ENCODE measurements at places on chromosomes 2 and 18.

DNA sequence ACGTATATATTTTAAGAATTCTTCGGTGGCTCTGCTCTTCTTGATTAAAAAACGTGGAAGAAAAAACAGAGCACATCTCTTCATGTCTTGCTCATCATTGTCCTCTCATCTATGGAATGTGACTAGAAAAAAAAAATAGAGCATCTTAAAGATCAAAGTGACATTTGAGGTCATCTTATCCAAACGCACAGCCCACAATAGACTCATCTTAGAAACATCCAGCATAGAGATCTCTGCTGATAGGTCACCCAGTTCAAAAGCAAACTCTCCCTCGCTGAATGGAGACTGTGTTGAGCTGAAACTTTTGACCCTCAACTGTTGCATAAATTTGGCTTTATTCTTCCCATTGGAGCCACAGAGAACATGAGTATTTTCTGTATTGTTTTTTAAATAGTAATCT, 65.2 kb downstream of the CMPK2 start:
- no peak for DNase-seq
- no peak overlapping the region for H3K27ac ChIP-seq
- peaks cover 3% of the 10 kb centered on the region for H3K36me3 ChIP-seq
- H3K27me3 ChIP-seq, result peaks cover 70% of the 10 kb centered on the region

DNA sequence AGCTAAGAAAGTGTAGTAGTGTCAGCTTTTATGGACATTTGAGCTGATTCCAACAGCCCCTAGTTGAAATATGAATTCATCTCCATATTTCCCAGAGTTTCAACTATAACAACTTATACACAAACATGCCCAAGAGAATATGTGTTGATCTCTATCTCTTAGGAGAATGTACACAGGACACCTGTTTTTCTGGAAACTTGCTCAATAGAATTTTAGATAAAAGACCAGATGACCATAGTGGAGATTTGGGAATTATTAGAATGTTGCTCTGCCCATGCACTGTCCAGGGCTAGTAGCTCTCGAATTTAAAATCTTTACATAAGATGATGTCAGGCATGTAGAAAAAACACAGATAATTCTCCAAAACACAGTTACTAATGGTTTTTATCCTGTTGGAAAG, 162.3 kb upstream of the VRK2 start:
- peaks cover 5% of the 10 kb centered on the region for H3K4me1 ChIP-seq
- H3K27ac ChIP-seq, result no peak overlapping the region
- no peak overlapping the region for H3K4me3 ChIP-seq
- DNase-seq, result no peak
- no peaks in the 10 kb centered on the region for H3K36me3 ChIP-seq

DNA sequence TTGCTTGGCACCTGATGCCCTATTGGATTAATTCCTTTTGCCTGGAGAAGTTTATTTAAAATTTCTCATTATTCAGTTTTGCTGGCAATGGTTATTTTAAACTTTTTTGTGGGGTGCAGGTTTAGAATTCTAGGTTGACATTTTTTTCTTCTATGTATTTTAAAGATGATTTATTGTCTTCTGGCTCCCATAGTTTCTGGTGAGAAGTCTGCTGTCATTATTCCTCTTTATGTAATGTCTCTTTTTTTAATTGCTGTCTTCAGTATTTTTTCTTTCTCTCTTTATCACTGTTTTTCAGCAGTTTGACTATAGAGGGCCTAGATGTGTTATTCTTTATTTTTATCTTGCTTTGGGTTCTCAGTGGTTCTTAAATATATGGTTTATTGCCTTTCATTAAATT, 182.2 kb upstream of the STON1 start:
- no peak for DNase-seq
- H3K36me3 ChIP-seq, result peaks cover 39% of the 10 kb centered on the region
- no peaks in the 10 kb centered on the region for H3K27me3 ChIP-seq
- no peak overlapping the region for H3K4me3 ChIP-seq
- H3K27ac ChIP-seq, result no peak overlapping the region
- H3K4me1 ChIP-seq, result peaks cover 65% of the 10 kb centered on the region

- no peaks in the 10 kb centered on the region for H3K4me1 ChIP-seq
- no peak overlapping the region for H3K27ac ChIP-seq
- no peak overlapping the region for H3K4me3 ChIP-seq
- H3K36me3 ChIP-seq, result no peaks in the 10 kb centered on the region
- no peaks in the 10 kb centered on the region for H3K27me3 ChIP-seq
Observed at GRCh38 chr2:194205568-194206227, 1451.3 kb upstream of the SLC39A10 start.

GRCh38 chr2:142673836-142674235, 203.6 kb upstream of the KYNU start:
- no peak overlapping the region for H3K4me3 ChIP-seq
- no peaks in the 10 kb centered on the region for H3K27me3 ChIP-seq
- H3K27ac ChIP-seq, result no peak overlapping the region
- no peak for DNase-seq
- H3K4me1 ChIP-seq, result no peaks in the 10 kb centered on the region
- no peaks in the 10 kb centered on the region for H3K36me3 ChIP-seq

- H3K27ac ChIP-seq, result no peak overlapping the region
- no peak for DNase-seq
- H3K4me3 ChIP-seq, result no peak overlapping the region
- H3K4me1 ChIP-seq, result no peaks in the 10 kb centered on the region
- H3K27me3 ChIP-seq, result no peaks in the 10 kb centered on the region
- no peaks in the 10 kb centered on the region for H3K36me3 ChIP-seq
Observed at GRCh38 chr2:164868563-164869419, 27.2 kb upstream of the COBLL1 start.

DNA sequence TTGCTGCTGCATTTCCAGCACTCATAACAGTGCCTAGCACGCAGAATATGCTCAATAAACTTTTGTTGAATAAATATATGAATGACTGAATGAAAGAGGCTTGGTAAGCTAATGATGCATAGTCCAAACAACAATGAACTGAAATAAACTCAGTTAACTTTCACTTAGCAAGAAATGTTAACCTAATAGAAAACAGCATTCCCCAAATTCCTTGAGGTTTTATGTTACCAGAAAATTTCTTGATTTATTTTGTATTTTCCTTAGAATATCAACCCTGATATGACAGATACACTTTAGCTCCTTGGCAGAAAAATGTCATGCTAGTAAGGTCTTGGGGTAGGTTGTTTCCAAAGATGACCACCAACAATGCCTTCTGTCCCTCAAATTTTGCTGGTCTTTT, 217.4 kb downstream of the KCNE4 start:
- no peak overlapping the region for H3K27ac ChIP-seq
- no peaks in the 10 kb centered on the region for H3K36me3 ChIP-seq
- H3K4me3 ChIP-seq, result no peak overlapping the region
- no peak for DNase-seq
- H3K27me3 ChIP-seq, result no peaks in the 10 kb centered on the region
- no peaks in the 10 kb centered on the region for H3K4me1 ChIP-seq

DNA sequence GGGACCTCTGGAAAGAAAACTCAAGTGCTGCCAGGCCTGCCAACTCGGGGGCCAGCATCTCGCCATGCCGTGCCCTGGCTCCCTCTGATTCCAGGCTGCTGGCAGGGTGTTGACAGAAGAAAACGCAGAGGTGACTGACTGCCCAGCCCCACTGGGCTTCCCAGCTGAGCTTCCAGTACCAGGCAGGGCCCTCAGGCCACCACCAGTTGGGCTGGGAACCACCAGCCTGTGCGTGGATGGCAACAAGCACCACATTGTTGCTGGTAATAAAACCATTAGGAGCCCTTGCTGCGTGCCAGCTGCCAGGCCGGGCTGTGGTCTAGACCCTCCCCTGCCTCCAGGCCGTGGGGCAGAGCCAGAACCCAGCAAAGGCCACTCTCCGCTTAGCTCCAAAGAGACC, 9.2 kb downstream of the DNMT3A start:
- peaks cover 56% of the 10 kb centered on the region for H3K4me1 ChIP-seq
- no peak overlapping the region for H3K27ac ChIP-seq
- peaks cover 7% of the 10 kb centered on the region for H3K36me3 ChIP-seq

GRCh38 chr18:46560671-46561045, 96.4 kb downstream of the LOXHD1 start:
- DNase-seq, result no peak
- no peaks in the 10 kb centered on the region for H3K36me3 ChIP-seq
- no peaks in the 10 kb centered on the region for H3K4me1 ChIP-seq
- H3K27me3 ChIP-seq, result peaks cover 63% of the 10 kb centered on the region
- no peak overlapping the region for H3K27ac ChIP-seq

DNA sequence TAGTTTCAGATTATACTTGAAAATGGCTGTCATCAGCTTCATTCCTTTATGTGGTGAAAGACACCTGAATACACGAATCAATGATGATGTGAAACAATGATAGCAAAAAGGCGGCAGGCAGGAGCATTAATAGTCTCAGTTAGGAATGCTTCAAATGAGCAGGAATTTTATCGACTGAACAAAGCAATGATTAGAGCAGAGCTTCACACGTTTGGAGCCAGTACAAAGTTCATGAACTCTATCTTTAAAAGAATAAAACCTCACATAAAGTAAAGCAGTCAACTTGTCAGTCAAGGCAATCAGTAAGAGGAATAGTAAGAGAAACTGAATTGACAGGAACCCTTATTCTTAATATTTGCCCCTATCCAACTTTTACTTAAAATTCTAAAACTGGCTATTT, 78.4 kb upstream of the SERTAD2 start:
- no peak overlapping the region for H3K4me3 ChIP-seq
- H3K36me3 ChIP-seq, result no peaks in the 10 kb centered on the region
- no peak for DNase-seq
- H3K27ac ChIP-seq, result peak overlapping the region; percentile 97

DNA sequence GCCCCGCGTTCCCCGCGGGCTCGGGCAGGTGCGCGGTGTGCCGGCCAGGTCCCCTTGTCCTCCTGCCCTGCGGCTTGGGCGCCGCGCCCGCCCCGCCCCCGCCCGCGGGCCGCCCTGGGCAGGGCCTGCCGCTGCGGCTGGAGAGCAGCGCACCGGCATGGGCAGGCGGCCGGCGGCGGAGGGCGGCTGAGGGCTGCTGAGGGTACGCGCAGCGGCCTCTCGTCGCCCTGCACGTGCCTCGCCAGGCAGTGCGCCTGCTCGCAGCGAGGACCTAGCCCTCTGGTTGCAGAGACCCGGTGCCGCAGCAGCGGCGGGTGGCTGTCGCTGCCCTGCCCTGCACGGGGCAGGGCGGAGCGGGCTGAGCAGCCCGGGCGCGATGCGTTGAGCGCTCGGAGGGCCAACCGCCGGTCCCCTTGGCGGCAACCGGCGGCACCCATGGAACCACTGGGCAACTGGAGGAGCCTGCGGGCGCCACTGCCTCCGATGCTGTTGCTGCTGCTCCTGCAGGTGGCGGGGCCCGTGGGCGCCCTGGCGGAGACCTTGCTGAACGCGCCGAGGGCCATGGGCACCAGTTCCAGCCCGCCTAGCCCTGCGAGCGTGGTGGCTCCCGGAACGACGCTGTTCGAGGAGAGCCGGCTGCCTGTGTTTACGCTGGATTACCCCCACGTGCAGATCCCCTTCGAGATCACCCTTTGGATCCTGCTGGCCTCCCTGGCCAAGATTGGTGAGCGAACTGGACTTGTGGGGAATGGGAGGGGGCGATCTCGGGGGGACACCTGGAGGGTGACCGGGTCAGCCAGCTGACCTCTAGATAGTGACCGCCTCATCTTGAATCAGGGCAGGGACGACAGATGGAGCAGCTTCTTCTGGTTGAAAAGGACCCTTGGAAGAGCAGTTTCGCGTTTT, at the start of gene SLC9A2:
SLC9A2 (plus strand) TSS at position 140 of the 906 bp plus-strand sequence; CDS start at position 436, 296 bp downstream.
- H3K36me3 ChIP-seq, result no peaks in the 10 kb centered on the region
- DNase-seq, result no peak
- peaks cover 73% of the 10 kb centered on the region for H3K27me3 ChIP-seq
- H3K4me3 ChIP-seq, result peak within 1 kb of the TSS; percentile 76
- peaks cover 11% of the 10 kb centered on the region for H3K4me1 ChIP-seq

- H3K27me3 ChIP-seq, result no peaks in the 10 kb centered on the region
- peaks cover 51% of the 10 kb centered on the region for H3K4me1 ChIP-seq
- peak overlapping the region; percentile 95 for H3K4me3 ChIP-seq
Observed at GRCh38 chr2:136116813-136117390, 1.0 kb downstream of the CXCR4 start.

DNA sequence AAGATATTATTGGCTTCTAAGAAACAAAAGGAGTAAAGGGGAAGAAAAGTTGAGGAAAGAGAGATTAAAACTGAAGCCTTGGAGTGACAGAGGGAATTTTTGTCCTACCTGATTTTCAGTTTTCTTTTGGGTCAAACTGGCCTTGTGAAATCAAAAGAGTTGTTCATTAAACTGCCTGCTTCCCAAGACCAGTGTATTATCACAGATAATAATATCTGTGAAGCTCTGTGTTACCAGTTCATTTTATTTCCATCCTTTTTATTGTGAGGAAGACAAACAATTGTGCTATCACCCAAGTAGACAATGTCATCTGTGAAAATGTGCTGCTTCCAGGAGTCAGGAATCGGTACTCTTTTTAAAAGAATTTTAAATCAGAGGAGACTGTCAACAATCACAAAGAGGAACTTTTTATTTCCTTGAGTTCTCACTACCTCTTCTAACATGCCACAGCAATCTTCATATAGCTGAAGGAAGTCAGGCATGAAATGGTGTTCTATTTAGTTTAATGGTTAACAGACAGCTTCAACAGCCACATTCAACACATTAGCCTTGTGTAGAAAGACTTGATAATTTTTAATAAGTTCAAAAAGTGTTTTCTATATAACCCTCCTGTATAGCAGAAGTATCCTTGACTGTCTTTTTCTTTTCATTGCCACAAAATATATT, 554.8 kb downstream of the PIK3C3 start:
- DNase-seq, result no peak
- H3K4me3 ChIP-seq, result no peak overlapping the region
- H3K27ac ChIP-seq, result no peak overlapping the region
- H3K36me3 ChIP-seq, result no peaks in the 10 kb centered on the region
- no peaks in the 10 kb centered on the region for H3K27me3 ChIP-seq

- no peak overlapping the region for H3K4me3 ChIP-seq
- H3K27me3 ChIP-seq, result no peaks in the 10 kb centered on the region
- H3K36me3 ChIP-seq, result no peaks in the 10 kb centered on the region
- H3K27ac ChIP-seq, result no peak overlapping the region
Observed at GRCh38 chr18:32425466-32425865, 45.2 kb downstream of the GAREM1 start.

DNA sequence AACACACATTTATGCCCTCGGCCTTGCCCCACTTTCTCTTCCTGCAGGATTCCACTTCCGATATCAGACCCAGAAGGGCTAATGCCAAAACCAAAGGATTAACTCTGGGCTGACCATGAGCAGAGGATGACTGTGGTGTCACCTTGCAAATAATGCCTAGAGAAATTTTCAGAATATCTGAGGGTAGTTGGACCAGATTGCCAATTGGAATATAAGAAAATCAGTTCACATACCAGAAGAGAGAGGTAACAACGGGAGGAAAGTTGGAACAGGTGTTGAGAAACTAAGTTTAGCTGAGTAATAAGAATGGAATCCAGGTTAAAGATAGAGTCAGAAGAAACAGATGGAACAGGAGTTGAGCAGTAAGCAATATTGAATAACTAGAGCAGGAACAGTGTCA, 232.7 kb upstream of the UBE2E3 start:
- H3K27me3 ChIP-seq, result peaks cover 10% of the 10 kb centered on the region
- no peak for DNase-seq
- no peaks in the 10 kb centered on the region for H3K4me1 ChIP-seq
- no peaks in the 10 kb centered on the region for H3K36me3 ChIP-seq

Data from effector memory CD8-positive, alpha-beta T cell (primary cell).